Activated naive CD8-positive, alpha-beta T cell treated with anti-CD3 and anti-CD28 coated beads for 36 hours (primary cell): ENCODE measurements at places on chromosomes 6 and 20.

- DNase-seq: no peak
These were observed 8.5 kb downstream of the ARG1 start for GRCh38 chr6:131581523-131581922.

- DNase-seq: no peak
These were observed 248.5 kb downstream of the THBS2 start for GRCh38 chr6:169005166-169005565.

GRCh38 chr6:90397929-90398674 lies 101.5 kb upstream of the BACH2 start:
- DNase-seq: peak; percentile 87

DNA sequence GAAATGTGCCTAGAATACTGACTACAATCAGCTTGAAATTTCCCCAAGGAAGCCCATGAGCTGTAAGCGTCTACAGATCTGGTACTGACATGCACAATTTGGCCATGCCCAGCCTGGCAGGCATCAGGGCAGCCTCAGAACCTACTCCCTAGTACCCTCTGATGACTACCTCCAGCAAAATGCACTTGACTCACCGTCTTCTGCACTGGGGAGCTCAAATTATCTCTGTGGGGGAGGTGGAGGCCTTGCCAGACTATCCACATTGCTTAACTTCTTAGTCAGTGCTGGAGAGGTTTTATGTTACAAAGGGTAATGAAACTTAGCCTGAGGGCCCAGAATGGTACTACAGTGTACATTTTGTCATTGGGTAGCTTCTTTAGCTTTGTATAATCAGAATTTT lies 126.0 kb upstream of the ADGRF1 start:
- no peak for DNase-seq

DNA sequence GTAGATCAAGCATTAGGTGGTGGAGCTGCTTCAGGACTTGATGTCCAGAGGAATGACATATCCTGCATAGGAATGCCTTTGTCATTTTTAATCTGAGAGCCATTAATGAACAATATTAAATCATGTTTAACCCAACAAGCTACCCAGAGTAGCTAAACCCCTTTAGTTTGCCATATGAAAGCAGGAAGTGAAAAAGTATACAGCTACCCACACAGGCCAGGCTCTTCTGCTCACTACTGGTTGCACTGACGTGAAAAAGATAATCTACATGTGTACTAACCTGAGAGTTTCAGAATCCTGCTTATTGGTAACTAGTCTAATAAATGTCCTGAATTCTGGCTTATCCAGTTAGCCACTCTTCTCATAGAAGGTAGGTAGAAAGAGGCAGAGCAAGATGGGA lies 19.9 kb downstream of the GLYATL3 start:
- no peak for DNase-seq
